Endothelial cell of umbilical vein (primary cell): ENCODE measurements at places on chromosomes 16 and 17. TPM values are rescaled to one million over a fixed set of nuclear protein-coding genes. Genes with fewer than 3 reads are reported as not detected.

B9D1 gene
- polyA plus RNA-seq = 55.8 and 66.0 TPM in 2 replicates

GDPD1 gene
- 1.7 and 2.5 TPM in 2 replicates for polyA plus RNA-seq

SP2 gene
- 10.4 and 11.2 TPM in 2 replicates for polyA plus RNA-seq

OR1D2 gene
- not detected in 2 replicates for polyA plus RNA-seq

GAS7 gene
- polyA plus RNA-seq = not detected in 2 replicates

NEUROD2 gene
- not detected in 2 replicates for polyA plus RNA-seq

CLCN7 gene
- 59.8 and 76.1 TPM in 2 replicates for polyA plus RNA-seq

PRR29 gene
- polyA plus RNA-seq = 0.39 and 0.60 TPM in 2 replicates

GSG1L gene
- 0.06 and 0.14 TPM in 2 replicates for polyA plus RNA-seq

NHLRC4 gene
- polyA plus RNA-seq = 0.94 and 0.96 TPM in 2 replicates

STX1B gene
- polyA plus RNA-seq = 0.14 and 0.21 TPM in 2 replicates

NOG gene
- polyA plus RNA-seq = 0.63 and 1.1 TPM in 2 replicates

NLK gene
- polyA plus RNA-seq = 21.8 and 23.8 TPM in 2 replicates

TMEM204 gene
- 50.7 and 68.8 TPM in 2 replicates for polyA plus RNA-seq

KIF19 gene
- 0.10 and 0.11 TPM in 2 replicates for polyA plus RNA-seq

TLCD3B gene
- 0.37 and 0.59 TPM in 2 replicates for polyA plus RNA-seq

C16orf74 gene
- 12.1 and 15.3 TPM in 2 replicates for polyA plus RNA-seq

RAB40C gene
- 12.4 and 16.3 TPM in 2 replicates for polyA plus RNA-seq

TMC7 gene
- polyA plus RNA-seq = 4.8 and 5.7 TPM in 2 replicates

TBX2 gene
- polyA plus RNA-seq = not detected in 2 replicates

MPV17L gene
- polyA plus RNA-seq = 0.06 and 0.18 TPM in 2 replicates

TACO1 gene
- 23.9 and 24.7 TPM in 2 replicates for polyA plus RNA-seq

CA10 gene
- polyA plus RNA-seq = not detected in 2 replicates

PTX4 gene
- not detected in 2 replicates for polyA plus RNA-seq

BICDL2 gene
- not detected in 2 replicates for polyA plus RNA-seq

OTOA gene
- 0.05 TPM in 1 of 2 replicates, not detected in the other for polyA plus RNA-seq

KRT27 gene
- polyA plus RNA-seq = not detected in 2 replicates

COL1A1 gene
- 0.02 and 0.07 TPM in 2 replicates for polyA plus RNA-seq

CD300LF gene
- not detected in 2 replicates for polyA plus RNA-seq

KRT36 gene
- polyA plus RNA-seq = 0.04 and 0.11 TPM in 2 replicates

NOD2 gene
- 0.03 and 0.07 TPM in 2 replicates for polyA plus RNA-seq

PYY gene
- 0.14 TPM in 1 of 2 replicates, not detected in the other for polyA plus RNA-seq

RNF167 gene
- 87.6 and 121 TPM in 2 replicates for polyA plus RNA-seq

MMP25 gene
- polyA plus RNA-seq = 0.08 and 0.13 TPM in 2 replicates

TP53TG3 gene
- polyA plus RNA-seq = not detected in 2 replicates

RAMP2 gene
- 192 and 262 TPM in 2 replicates for polyA plus RNA-seq

ZNF785 gene
- 7.8 and 9.7 TPM in 2 replicates for polyA plus RNA-seq

RHBDL1 gene
- 1.1 and 1.8 TPM in 2 replicates for polyA plus RNA-seq

CCR7 gene
- polyA plus RNA-seq = 0.18 and 0.25 TPM in 2 replicates

PABPN1L gene
- polyA plus RNA-seq = not detected in 2 replicates

IRX3 gene
- polyA plus RNA-seq = not detected in 2 replicates

NUP88 gene
- 50.9 and 52.5 TPM in 2 replicates for polyA plus RNA-seq

ZG16 gene
- not detected in 2 replicates for polyA plus RNA-seq

GAST gene
- polyA plus RNA-seq = not detected in 2 replicates

KLHL10 gene
- 0.10 TPM in 1 of 2 replicates, not detected in the other for polyA plus RNA-seq

MT1A gene
- polyA plus RNA-seq = 2.3 and 6.5 TPM in 2 replicates
